ENCODE measurements at places on chromosomes 3 and 15. TPM values are rescaled to one million over a fixed set of nuclear protein-coding genes. Genes with fewer than 3 reads are reported as not detected.

DNA sequence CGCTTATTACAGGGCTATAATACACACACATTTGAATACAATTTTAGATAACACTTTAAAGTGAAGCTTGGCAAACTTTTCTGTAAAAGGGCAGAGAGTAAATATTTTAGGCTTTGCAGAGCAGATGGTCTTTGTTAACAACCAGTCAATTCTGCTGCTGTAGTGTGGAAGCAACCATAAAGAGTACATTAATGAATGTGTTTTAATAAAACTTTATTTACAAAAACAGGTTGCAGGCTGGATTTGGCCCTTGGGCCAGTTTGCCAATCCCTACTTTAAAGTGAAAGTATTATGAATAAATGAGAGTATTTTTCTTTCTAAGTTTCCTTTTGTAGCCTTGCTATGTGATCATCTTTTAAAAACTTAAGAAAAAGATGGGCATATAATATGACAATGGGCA lies 20.7 kb upstream of the ANKRD34C start:
- DNase-seq, result no peak

DNA sequence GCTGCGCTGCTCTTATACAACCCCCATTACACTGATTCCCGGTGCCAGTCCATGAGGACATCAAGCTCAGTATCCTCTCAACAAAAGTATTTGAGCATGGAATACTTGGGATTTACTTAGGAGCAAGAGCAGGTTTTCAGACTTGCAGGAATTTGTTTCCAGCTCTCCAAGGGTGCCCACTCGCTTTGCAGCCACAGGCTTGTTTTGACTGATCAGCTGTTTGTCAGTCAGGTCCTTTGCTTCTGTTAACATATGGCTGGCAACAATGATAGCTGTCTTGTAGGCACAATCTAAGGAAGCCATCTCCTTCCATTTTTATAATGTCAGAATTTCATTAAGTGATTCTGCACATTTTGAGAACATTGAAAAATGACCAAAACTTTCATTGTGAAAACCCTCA lies 38.2 kb upstream of the MCF2L2 start:
- no peak for DNase-seq

DNA sequence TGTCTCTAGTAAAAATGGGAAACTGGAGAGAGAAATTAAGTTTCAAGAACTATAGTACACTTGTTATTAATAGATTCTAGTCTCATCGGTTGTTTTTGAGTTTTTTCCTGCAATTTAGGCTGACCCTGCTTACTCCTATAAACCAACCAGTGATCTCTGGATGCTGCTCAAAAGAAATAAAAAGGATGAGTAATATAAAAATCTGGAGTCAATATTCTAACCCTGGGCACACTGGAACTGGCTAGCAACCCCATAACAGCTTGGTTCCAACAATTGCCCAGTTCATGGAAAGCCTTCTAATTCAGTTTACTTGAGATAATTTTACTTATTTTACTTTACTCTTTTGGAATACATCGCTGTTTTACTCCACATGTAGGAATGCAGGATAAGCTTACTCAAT lies 211.6 kb downstream of the GBE1 start:
- no peak for DNase-seq

DNA sequence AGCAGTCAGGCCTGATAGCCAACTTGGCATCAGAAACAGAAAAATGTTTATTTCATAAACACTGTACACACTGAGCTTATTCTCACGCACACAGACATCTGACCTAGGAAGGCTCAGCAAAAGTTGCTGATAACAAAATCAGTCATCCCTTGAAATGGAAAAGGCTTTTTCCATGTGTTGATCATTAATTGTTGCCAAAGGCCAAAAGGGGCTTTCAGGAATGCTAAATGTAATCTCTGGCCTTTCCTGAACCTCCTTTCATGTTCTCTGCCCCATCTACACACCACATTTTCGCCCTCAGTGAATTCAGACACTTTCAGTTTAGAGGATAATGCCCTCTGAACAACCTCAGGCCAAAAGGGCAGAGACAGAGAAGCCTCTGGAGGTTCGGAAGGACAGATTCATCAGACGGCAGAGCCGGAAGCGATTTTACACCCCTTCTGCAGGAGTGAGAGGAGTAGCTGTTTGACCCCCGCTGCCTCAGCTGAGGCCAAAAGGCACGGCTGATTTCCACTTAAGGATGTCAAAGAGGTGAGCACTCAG lies 14.5 kb downstream of the RTP4 start:
- no peak for DNase-seq

TMEM212 gene
- total RNA-seq, result not detected

SLC27A2 gene
- 1.1 TPM for total RNA-seq

GRCh38 chr15:34673241-34673640 lies 81.6 kb downstream of the GJD2 start:
- no peak for DNase-seq
